ENCODE measurements at places on chromosomes 4 and X.

- DNase-seq: no peak
Observed at GRCh38 chrX:9184211-9184610, 150.3 kb upstream of the FAM9B start.

DNA sequence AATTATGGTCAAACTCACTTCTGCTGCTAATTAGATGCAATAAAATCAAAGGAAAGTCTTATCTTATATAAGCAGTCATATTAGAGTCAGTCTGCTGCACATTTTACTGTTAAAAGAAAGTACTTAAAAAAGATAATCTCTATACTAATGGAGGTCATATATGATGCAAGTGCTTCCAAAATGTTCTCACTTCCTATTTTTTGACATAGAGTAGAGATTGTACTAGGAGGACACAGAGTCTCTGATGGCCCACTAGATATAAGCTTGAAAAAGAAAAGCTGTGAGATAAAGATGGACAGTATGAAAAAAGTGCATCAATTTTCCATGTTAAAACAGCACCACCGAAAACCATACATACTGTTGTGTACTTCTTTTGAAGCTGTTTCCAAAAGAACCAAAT is 196.9 kb downstream of the KLHL13 start:
- DNase-seq: no peak

- no peak for DNase-seq
Observed at GRCh38 chr4:94251094-94251493, 43.4 kb downstream of the SMARCAD1 start.

DNA sequence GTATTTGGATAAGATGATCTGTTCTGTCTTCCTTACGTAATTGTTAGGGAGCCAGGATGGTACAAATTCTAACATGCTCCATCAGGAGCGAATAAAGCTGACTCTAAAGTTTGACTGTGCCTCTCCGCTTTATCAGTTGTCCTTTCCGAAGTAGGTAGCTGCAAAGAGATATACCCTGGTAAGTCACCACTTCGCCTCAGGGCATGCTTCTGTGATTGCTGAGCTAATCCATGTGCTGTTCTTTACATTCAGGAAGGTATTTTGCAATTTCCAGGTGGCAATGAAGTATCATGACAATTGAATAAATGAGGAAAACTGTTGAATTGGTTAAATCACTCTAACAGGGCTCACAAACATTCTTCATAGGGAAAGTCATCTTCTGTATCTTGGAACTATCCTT is 38.9 kb downstream of the KIT start:
- DNase-seq: no peak

DNA sequence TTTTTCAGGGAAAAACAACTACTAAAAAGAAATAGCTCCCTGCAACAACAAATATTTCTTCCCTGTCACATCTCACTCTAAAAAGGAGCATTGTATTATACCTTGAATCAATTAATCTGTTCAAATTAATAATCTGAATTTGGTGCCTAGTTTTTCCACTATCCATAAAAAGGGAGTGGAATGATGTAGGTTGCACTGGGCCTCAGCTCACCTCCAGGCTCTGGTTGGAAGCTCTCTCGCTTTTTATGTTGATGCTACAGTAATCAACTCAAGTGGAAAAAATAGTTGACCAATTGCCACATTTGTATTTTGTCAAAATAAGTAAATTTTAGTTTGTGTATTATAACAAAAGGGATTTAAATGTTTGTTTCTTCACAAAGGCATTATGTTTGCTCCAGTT is 126.1 kb downstream of the MAD2L1 start:
- no peak for DNase-seq

GRCh38 chr4:87117051-87117731 is 103.2 kb downstream of the KLHL8 start:
- no peak for DNase-seq

DNA sequence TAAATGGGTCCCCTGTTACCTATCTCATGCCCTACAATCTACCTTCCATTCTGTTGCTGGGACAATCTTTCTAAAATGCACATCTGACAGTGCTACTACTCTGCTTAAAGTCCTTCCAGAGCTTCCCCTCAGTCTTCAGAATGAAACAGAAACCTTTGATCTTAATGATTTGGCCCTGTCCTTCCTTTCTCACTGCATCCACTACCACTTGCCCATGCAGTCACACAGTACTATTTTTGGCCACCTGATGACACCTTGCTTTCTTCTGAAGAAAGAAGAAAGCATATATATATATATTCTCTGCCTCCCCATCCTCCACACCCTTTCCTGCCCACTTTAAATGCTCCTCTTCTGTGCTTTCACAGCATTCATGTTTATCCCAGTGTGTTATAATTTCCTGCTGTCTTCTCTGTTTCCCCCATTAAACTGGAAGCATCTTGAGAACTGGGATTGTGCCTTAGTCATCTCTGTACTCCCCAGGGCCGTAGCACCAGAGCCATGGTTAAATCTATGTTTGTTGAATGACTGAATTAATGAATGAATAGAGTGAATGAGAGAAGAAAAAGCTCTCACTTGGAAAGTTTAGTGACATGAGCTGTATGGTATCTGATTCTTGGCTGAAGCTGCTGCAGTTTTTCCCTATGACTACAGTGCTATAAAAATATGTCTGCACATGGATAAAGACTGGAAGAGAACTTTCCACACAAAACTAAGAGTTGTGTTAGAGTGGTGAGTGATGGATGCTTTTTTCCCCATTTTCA is 56.2 kb downstream of the RTL9 start:
- no peak for DNase-seq

DNA sequence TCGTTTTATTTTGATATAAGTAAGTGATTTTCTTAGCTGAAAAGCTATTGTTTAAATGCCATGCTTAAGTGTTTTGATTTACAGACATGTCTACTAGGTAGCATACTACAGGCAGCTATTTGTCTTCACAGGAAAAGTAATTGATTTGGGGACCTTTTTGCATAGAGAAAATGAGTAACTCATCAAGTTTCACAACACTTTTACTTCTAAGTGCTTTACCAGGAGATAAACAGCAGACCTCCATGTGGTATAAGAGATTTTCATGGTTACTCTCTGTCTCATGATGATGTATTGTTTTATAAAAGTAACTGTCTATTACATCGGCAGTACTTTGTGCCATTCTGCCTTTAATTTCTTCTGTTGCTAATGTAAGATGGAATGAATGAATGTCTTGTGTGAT is 28.7 kb downstream of the RBPJ start:
- no peak for DNase-seq

DNA sequence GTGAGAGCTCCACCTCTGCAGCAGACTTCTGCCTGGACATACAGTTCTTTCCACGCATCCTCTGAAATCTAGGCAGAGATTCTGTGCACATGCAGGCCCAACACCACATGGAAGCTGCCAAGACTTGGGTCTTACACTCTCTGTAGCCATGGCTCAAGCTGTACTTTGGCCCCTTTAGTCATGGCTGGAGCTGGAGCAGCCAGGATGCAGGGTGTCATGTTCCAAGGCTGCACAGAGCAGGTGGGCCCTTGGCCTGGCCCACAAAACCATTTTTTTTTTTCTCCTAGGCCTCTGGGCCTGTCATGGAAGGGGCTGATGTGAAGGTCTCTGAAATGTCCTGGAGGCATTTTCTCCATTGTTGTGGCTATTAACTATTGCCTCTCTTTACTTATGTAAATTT is 990.5 kb upstream of the ADGRL3 start:
- DNase-seq: no peak

DNA sequence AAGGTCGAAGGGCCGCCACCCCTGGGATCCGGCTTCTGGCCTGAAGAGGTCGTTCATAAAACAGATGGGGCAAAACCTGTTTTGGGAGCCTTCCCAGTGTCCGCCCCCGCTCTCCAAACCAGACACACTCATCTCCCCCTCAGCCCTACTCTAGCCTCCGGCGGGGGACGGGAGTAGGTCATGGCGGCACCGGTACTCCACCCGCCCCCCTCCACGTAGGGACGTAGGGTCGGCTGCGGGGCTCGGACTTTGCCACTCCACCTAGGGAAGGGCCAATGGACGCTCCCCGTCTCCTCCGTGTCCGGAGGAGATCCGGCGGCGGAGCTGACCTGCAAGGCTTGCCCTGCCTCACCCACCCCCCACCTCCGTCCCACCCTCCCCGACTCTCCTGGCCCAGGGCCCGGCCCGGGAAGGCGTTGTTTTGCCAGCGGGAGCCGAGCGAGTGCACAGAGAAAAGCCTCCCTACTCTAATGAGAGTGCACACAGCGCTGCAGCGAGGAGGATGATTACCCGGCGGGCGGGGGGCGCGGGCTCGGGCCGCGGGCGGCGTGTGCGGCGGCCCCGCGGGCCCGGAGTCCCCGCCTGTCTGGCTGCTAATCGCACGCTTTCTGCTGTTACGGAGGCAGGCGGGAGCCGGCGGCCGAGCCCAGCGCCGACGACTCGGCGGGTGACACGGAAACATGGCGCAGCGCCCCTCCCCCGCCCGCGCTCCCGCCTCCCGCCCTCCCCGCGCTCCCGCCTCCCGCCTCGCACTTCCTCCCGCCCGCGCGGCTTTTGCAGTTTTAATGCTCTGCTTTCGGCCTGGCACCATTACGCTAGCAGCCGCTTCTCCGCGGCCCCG is 8.3 kb upstream of the BCOR start:
- peak; percentile 70 for DNase-seq

DNA sequence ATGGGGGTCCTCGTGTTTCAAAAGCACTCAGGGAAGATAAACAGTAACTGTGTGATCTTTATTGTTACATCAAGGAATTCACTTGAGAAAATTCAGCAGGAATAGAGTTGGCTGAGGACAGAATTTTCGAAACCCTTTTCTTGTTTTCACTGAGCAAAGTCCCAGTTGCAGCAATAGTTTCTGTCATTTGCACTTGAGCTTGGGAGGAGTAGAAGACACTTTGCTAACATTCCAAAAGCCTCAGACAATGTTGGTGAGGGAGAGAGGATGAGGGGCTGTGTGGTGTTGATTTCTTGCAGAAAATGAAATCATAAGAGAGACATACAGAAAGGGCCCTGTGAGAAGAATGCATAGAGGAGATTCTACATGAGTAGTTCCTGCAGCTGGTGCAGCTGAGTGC is 151.9 kb upstream of the DIPK2B start:
- no peak for DNase-seq

- DNase-seq: no peak
Observed at GRCh38 chr4:1802720-1803522, 9.8 kb downstream of the FGFR3 start.

GRCh38 chrX:150517303-150517910 is 51.0 kb upstream of the MTM1 start:
- no peak for DNase-seq

DNA sequence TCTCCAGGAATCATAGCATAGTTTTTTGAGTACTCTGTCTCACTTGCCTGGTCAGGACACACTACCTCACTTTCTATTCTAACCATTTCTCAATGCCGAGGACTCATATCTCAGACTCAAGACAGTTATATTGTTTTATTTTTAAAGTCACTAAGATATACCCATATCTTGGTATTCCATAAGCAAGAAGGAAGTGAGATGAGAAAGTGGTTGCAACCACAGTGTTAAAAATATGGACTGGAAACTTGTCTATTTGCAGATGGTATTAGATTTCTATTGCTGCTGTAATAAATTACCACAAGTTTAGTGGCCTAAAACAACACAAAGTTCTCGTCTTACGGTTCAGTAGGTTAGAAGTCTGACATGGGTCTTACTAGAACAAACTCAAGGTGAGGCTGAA is 344.8 kb upstream of the MAGEB2 start:
- no peak for DNase-seq

DNA sequence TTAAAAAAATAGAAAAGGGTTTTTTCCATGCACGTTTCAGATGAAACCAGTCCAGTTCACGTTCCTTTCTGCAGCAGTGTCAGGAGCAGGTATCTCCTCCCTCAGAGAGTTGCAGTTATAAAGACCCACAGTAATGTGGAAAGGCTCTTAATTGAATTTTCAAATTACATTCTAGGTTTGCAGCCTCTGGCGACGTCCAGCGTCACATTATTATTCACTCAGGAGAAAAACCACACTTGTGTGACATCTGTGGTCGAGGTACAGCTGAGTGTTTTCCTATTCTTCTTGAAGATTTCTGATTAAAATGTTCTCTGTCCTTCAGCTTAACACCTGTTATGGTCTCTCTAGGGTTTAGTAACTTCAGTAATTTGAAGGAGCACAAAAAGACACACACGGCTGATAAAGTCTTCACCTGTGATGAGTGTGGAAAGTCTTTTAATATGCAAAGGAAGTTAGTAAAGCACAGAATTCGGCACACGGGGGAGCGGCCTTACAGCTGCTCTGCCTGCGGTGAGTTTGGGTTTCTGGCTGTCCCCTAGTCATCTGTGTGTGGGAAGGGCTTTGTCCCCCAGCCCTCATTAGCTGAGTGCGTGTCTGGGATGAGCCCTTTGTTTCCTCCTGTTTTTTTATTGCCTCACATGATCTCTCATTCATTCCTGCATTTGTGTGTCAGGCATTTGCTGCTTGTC is 25.6 kb downstream of the ZBTB49 start:
- no peak for DNase-seq

DNA sequence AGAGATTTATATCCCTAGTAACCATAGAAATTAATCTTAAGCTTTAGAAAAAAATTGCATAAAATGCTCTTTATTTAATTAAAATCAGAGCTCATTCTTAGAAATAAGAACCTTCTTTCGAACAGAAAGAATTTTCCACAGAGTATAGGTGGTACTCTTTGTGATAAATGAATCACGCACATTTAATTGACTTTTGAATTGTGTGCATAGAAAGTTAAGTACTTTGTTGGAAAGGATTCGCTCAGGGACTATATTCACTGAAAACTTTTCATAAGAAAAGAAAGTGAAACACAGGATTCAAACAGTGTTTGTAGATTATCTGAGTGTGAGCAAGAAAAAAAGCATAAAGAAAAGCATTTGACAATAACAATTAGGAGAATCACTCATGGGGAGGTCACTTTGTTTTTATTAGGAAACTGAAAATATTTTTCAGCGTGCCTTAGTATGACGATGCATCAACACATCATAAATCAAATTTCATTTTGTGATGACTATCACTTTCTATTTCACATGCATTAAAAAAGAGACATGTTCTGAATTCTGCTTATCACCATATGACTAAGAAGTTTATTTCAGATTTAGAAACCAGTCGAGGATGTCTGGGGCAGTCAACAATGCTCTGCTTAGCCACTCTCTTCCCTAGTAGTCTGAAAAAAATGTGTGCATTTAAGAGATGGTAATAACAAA is 49.5 kb downstream of the STX18 start:
- no peak for DNase-seq

GRCh38 chr4:103786593-103786992 is 66.8 kb upstream of the TACR3 start:
- no peak for DNase-seq

DNA sequence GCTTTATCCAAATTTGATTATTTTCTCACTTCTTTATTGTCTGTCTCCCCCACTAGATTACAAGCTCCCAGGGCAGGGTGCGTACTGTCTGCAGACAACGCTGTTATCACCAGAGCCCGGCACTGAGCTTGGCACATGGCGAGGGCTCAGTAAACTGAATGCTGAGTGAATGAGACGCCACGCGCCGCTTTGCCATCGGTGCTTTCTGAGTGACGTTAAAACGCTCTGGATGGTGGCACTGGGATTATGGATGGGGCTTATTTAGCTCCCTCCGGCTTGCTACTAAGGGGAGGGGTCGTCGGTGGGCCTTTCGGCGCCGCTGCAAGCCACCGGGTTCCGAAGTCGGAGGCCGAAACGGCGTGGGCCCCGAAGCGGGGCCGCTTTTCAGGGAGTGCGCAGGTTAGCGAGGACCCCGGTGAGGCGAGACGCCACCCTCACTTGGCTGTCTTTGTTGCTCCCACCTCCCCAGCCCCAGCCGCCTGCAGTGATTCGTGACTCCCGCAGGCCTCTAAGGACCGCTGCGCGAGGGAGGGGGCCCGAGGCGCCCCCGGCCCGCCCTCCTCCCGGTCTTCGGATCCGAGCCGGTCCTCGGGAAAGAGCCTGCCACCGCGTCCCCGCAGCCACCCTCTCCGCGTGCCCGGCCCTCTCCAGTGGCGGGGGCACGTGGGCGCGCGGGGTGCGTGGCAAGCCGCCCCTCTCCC is 569 bp upstream of the FHL1 start:
- DNase-seq: no peak

GRCh38 chr4:13920901-13921300 is 293.4 kb upstream of the BOD1L1 start:
- peak; percentile 19 for DNase-seq

Measured in breast epithelium (tissue), 4 donors.